Activated CD4-positive, alpha-beta memory T cell treated with anti-CD3 and anti-CD28 coated beads, Interleukin-2, amount 10 ng/mL, durations not matched to agents 7 days and 5 days (primary cell): ENCODE measurements at places on chromosomes 4 and X. TPM values are rescaled to one million over a fixed set of nuclear protein-coding genes. Genes with fewer than 3 reads are reported as not detected.

The DUSP9 gene
- total RNA-seq: not detected

DNA sequence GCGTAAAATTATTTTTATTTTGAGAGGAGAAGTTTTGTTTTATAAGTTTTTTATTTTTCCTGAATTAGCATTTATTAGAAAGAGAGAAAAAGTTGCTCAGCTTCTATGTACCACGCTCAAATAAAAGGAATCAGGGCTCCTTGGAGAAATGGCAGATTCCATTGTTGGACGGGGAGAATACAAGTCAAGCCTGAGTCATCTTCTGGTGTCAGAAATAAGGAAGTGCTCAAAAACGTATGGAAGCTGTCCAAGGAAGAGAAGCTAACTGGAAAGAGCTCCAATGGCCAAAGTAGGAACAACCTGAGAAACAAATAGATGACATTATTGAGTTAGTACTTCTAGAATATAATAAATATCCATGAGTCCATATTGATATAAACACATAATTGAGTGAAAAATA is 89.3 kb upstream of the NEIL3 start:
- H3K27ac ChIP-seq: no peak overlapping the region
- H3K27me3 ChIP-seq: peaks cover 6% of the 10 kb centered on the region
- no peak for DNase-seq
- no peak overlapping the region for H3K4me3 ChIP-seq
- peaks cover 4% of the 10 kb centered on the region for H3K4me1 ChIP-seq

DNA sequence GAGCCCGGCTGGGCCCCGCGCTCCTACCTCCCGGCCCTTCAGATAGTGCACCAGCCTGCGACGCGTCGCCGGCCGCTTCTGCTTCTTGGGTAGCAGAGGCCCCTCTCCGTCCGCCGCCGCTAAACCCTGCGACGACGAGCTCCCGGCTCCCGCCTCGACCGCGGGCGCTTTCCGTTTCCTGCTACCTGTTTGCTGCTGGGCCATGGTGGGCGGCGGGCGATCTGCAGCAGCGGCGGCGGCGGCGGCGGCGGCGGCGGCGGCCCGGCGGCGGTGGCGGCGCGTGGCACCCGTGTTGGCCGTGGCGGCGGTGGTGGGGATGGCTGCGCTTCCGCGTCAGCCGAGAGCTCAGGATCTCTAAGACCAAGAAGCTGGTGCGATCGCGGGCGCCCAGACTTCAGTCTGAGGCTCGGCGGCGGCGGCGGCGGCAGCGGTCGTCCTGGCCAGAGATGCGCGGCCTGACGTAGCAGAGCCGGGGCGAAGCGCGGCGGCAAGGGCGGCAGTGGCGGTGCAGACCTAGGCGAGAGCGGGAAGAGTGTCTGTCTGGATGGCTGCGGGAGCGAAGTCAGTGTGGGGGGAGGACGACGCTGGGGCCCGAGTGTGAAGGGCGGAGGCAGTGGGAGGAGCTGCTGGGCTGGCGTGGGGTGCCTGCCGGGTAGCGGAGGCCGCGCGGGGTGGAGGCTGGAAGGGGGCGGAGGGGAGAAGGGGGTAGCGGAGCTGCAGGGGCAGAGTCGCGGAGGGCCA is at the start of gene DCAF12L2:
DCAF12L2 (minus strand) TSS at position 569 of the 741 bp plus-strand sequence; CDS start at position 204, 365 bp downstream.
- no peak within 1 kb of the TSS for H3K27ac ChIP-seq
- H3K27me3 ChIP-seq: peaks cover 1% of the 10 kb centered on the region
- H3K36me3 ChIP-seq: no peaks in the 10 kb centered on the region

- H3K27ac ChIP-seq: no peak overlapping the region
- DNase-seq: no peak
- no peaks in the 10 kb centered on the region for H3K4me1 ChIP-seq
- H3K4me3 ChIP-seq: no peak overlapping the region
- no peaks in the 10 kb centered on the region for H3K36me3 ChIP-seq
- no peaks in the 10 kb centered on the region for H3K27me3 ChIP-seq
Observed at GRCh38 chr4:125200556-125200955, 114.2 kb upstream of the FAT4 start.

DNA sequence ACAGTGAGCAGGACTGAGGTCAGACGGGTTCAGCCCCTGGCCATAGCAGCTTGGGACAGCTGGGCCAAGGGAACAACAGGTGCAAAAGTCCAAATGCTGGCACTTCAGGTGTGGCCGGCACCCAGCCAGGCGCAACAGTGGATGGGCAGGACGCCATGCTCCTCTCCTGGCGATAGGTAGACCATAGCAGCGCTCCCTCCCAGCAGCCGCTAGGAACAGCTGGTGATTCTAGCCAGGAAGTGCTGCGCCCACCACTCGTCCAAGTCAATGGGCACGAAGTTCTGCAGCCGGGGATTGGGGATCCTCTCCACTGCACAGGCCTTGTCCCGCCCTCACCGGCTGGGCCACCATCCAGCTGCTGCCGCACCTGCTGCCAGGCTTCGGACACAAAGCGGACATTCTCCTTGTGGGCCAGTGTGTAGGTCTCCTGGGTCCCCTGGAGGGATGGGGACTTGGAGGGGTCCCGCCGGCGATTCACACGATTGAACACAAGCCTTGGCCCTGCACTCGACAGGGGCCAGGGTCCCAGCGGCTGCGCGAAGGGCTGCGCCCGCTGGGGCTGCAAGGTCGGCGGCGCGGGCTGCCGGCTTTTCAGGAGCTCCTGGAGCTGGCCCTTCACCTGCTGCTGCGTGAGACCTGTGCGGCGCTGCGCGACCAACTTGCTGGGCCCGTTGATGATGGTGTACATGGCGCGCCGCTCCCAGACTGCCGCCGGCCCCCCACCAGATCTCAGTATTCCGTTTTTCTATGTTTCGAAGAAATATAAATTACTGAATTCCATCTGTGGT is 227.5 kb upstream of the STK26 start:
- H3K27ac ChIP-seq: no peak overlapping the region
- peaks cover 23% of the 10 kb centered on the region for H3K36me3 ChIP-seq
- no peak overlapping the region for H3K4me3 ChIP-seq
- no peaks in the 10 kb centered on the region for H3K4me1 ChIP-seq
- no peaks in the 10 kb centered on the region for H3K27me3 ChIP-seq

- DNase-seq: no peak
- no peaks in the 10 kb centered on the region for H3K4me1 ChIP-seq
- H3K27me3 ChIP-seq: no peaks in the 10 kb centered on the region
- no peak overlapping the region for H3K27ac ChIP-seq
Observed at GRCh38 chrX:36241397-36241796, 321.9 kb downstream of the CFAP47 start.

GRCh38 chr4:17773135-17773698 is 8.2 kb downstream of the FAM184B start:
- no peaks in the 10 kb centered on the region for H3K36me3 ChIP-seq
- H3K27ac ChIP-seq: no peak overlapping the region
- no peak overlapping the region for H3K4me3 ChIP-seq
- no peak for DNase-seq
- H3K27me3 ChIP-seq: peaks cover 6% of the 10 kb centered on the region

- H3K27ac ChIP-seq: no peak overlapping the region
- H3K36me3 ChIP-seq: no peaks in the 10 kb centered on the region
- H3K27me3 ChIP-seq: peaks cover 2% of the 10 kb centered on the region
- no peak for DNase-seq
- no peaks in the 10 kb centered on the region for H3K4me1 ChIP-seq
- H3K4me3 ChIP-seq: no peak overlapping the region
Observed at GRCh38 chrX:101564651-101565050, 14.3 kb downstream of the ARMCX1 start.

GRCh38 chr4:68373513-68373912 is 23.6 kb upstream of the YTHDC1 start:
- peak overlapping the region; percentile 35 for H3K4me3 ChIP-seq
- no peak overlapping the region for H3K27ac ChIP-seq
- H3K36me3 ChIP-seq: no peaks in the 10 kb centered on the region
- H3K27me3 ChIP-seq: peaks cover 6% of the 10 kb centered on the region
- DNase-seq: peak; percentile 65

The LONRF3 gene
- total RNA-seq: 0.50 TPM

DNA sequence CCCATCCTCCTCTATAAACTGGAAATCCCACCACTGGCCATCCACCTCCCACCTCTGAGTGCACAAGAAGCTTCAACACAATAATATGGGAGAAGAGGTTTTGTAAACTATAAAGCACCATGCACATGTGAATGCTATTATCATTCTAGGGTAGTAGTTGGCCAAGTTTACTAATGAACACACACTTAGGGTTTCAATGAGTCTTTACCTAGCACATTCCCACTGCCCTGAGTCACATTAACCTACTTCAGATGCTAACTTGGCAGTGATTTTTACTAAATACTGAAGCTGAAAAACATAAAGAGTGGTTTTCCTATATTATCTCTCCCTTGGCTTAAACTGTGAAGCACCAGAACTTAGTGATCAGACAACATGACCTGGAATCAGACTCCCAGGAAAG is 93.9 kb downstream of the SH3KBP1 start:
- DNase-seq: no peak
- peak overlapping the region; percentile 31 for H3K27ac ChIP-seq
- H3K4me1 ChIP-seq: peaks cover 66% of the 10 kb centered on the region
- H3K36me3 ChIP-seq: peaks cover 57% of the 10 kb centered on the region
- H3K27me3 ChIP-seq: no peaks in the 10 kb centered on the region

DNA sequence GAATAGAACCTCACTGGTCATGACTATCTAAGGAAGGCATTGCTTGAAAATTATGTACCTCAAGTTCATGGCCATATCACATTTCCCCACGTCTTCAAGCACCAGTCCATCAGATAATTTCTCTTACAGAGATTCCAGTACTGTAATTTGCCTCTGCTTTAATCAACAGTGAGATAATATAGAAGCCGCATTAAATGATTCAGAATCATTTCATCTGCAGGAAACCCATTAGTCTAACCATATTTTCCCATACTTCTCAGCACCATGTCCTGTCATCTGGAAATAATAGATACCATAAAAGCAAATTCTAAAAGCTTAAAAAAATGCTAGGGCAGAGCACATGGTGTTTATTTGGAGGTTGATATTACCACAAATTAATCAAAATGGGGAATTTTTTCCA is 310.3 kb upstream of the SLIT2 start:
- H3K4me1 ChIP-seq: no peaks in the 10 kb centered on the region
- no peak for DNase-seq
- H3K36me3 ChIP-seq: no peaks in the 10 kb centered on the region
- no peak overlapping the region for H3K4me3 ChIP-seq
- H3K27ac ChIP-seq: no peak overlapping the region

DNA sequence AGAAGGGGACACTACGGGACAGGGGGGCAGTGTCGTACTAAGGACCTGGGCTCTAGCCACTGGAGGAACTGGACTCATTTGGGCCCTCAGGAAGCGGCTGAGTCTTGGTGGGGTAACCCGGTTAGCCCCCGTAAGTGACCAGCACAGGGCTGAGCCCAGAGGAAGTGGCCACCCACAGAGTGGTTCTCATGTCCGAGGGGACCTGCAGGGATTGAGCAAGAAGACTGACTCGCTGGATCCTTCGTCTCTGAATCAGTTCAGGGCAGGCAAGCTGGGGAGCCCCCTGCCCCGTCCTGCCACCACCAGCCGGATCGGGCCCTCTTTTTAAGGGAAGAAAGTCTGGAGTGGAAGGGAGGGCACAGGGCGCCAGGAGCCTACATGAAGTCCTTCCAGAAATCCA is 719 bp upstream of the BGN start:
- H3K36me3 ChIP-seq: no peaks in the 10 kb centered on the region
- no peaks in the 10 kb centered on the region for H3K4me1 ChIP-seq

- H3K36me3 ChIP-seq: no peaks in the 10 kb centered on the region
- no peaks in the 10 kb centered on the region for H3K27me3 ChIP-seq
- no peaks in the 10 kb centered on the region for H3K4me1 ChIP-seq
- H3K4me3 ChIP-seq: no peak overlapping the region
- DNase-seq: no peak
Observed at GRCh38 chrX:22603060-22603459, 330.3 kb downstream of the CBLL2 start.

- H3K27me3 ChIP-seq: peaks cover 3% of the 10 kb centered on the region
- no peak overlapping the region for H3K4me3 ChIP-seq
- no peak for DNase-seq
- H3K4me1 ChIP-seq: no peaks in the 10 kb centered on the region
Observed at GRCh38 chr4:185787926-185788679, 23.9 kb downstream of the SORBS2 start.

- no peak overlapping the region for H3K4me3 ChIP-seq
- no peaks in the 10 kb centered on the region for H3K27me3 ChIP-seq
Observed at GRCh38 chr4:6878451-6879059, 31.1 kb upstream of the TBC1D14 start.

The SMIM10 gene
- 0.38 TPM for total RNA-seq

GRCh38 chr4:23759066-23759465 is 130.8 kb downstream of the PPARGC1A start:
- H3K4me1 ChIP-seq: no peaks in the 10 kb centered on the region
- H3K4me3 ChIP-seq: no peak overlapping the region
- DNase-seq: no peak

GRCh38 chr4:53479736-53480525 is 102.5 kb downstream of the FIP1L1 start:
- H3K4me3 ChIP-seq: no peak overlapping the region
- no peaks in the 10 kb centered on the region for H3K4me1 ChIP-seq
- peaks cover 20% of the 10 kb centered on the region for H3K27me3 ChIP-seq
- no peaks in the 10 kb centered on the region for H3K36me3 ChIP-seq
- no peak overlapping the region for H3K27ac ChIP-seq
- DNase-seq: no peak

DNA sequence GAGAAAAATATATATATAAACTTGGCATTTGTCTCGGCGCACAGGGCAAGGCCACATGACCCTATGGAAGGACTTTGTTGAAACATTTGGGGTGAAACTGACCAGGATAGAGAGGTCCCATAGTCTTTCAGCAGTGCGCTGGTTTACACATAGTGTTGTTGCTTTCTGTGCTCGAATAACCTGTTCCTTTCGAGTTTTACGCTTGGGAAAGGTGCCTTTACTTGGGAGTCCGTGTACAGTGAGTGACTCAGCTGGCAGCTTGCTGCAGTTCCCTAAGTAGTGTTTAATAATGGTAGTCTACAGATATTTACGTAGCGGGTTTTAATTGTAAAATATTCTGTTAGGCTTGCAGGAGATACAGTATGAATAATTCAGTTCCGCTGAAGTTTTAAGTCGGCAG is 578 bp downstream of the APOOL start:
- no peaks in the 10 kb centered on the region for H3K27me3 ChIP-seq
- peak overlapping the region; percentile 56 for H3K27ac ChIP-seq
- H3K36me3 ChIP-seq: no peaks in the 10 kb centered on the region
- H3K4me3 ChIP-seq: peak overlapping the region; percentile 81
- no peak for DNase-seq

The SLC16A2 gene
- 0.05 TPM for total RNA-seq

- H3K27me3 ChIP-seq: no peaks in the 10 kb centered on the region
- H3K4me1 ChIP-seq: no peaks in the 10 kb centered on the region
- H3K36me3 ChIP-seq: no peaks in the 10 kb centered on the region
Observed at GRCh38 chr4:163681208-163681821, 186.8 kb downstream of the TMA16 start.

DNA sequence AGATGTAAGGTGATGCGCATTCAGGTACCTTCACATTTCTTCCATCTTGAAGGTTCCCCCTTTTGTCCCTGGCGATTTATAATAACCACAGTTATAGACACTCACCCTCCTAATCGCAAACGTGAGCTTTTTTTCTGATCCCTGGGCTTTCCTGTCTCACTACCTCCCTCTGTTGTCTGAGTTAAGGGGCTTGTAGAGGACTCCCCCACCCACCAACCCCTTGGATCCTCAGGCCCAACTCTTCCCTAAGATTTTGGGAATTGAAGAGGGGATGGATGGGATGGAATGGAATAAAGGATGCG is 1.4 kb downstream of the CNKSR2 start:
- H3K27ac ChIP-seq: no peak overlapping the region
- H3K4me1 ChIP-seq: peaks cover 25% of the 10 kb centered on the region
- DNase-seq: no peak
- peak overlapping the region; percentile 77 for H3K4me3 ChIP-seq
- no peaks in the 10 kb centered on the region for H3K36me3 ChIP-seq
